Urinary bladder (tissue), 4 donors: ENCODE measurements at places on chromosomes 2 and 18.
A peak's percentile ranks its signal among the peaks of the same experiment; 100 is the strongest.

- no peak for DNase-seq
These were observed 264.9 kb upstream of the CCDC68 start for GRCh38 chr18:55224086-55224625.

GRCh38 chr18:35653392-35654135 is 72.0 kb downstream of the GALNT1 start:
- no peak for DNase-seq

DNA sequence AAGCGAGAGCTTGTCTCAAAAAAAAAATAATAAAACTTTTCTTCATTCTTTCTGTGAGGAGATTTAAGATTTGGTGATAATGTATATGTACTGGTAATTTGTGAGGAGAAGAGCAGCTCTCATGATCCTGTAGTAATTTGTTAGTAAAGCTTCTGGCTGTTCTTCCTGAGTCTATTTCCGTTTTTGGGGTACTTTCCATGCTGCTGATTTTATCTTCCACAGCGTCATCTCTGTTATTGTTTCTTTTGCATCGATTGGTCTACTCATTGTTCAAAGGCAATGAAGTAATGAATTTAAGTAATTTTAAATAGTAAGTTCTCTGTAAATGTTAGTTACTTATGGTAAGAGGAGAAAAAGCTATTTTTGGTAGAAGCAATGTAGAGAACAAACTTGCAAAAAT is 12.0 kb downstream of the NDUFAF7 start:
- DNase-seq: no peak

GRCh38 chr2:241571821-241572620 is 13.5 kb downstream of the BOK start:
- DNase-seq: no peak

DNA sequence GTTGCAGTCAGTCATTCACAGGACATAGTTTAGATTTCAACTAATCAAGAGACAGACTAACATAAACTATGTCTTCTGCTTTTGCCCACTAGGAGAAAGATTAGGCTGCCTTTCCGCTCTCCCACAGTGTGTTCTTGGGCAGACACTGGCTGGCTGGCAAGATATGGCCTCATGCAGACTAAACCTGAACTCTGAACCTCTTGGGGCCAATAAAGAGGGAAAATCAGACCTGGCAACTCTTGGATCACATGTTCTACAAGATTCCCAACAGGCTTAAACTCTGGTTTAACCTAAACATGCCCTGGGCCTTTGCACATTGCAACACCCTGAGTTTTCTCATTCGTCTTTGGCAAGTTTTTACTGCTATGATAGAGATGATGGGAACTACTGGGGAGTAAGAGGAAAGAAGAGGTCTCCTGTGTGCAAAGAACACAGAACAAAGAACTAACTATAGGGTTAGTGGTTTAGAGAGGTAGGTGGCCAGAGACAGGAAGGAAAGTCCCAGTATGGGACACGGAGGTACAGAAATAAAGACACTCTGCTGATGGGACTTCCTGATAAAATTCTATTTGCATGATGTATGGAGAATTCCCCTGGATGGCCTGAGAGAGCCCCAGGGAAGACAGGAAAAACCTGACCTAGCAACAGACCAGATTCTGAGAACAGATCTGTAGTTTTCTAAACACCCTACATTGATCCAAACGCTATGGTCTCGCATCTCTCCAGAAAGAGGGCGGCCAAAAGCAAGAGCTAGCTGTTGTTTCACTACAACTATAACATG is 2.0 kb upstream of the ATRAID start:
- DNase-seq: no peak

- no peak for DNase-seq
These were observed 431 bp downstream of the FAM98A start for GRCh38 chr2:33598561-33599174.

- DNase-seq: no peak
These were observed 872.6 kb downstream of the BCL11A start for GRCh38 chr2:59680863-59681262.

DNA sequence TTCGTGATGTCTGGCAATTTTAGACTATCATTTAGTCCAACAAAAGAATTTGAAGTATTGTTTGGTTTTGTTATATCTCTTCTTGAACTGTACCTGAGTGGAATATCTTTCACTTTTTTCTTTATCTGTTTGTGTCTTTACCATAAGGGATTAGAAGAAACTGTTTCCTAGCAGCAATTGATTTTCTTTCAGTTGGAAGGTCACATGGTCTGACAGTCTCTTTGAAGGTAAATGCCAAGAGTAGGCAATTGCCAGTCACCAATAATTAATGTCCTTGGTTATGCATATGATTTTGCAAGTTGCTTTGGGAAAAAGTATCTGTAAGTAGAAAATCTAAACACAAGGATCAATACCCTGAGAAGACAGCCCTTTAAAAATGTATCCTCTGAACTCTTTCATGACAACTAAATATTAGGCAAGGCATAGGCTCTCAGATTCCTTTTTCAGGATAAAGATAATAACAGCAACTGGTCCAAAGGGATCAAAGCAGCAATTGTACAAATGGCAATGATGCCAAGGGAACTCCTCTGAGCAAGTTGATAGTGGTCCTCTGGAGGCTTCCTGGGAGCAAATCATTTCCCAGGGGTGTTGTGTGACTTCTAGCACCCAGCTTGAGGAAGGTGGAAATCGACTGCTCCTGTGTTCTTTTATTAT is 17.6 kb downstream of the MAP3K19 start:
- no peak for DNase-seq

- DNase-seq: no peak
These were observed 458.7 kb upstream of the ID2 start for GRCh38 chr2:8222979-8223694.

GRCh38 chr2:241228081-241228859 is 39.8 kb downstream of the ANO7 start:
- no peak for DNase-seq

GRCh38 chr2:70391988-70392387 is 90.1 kb upstream of the FAM136A start:
- no peak for DNase-seq

DNA sequence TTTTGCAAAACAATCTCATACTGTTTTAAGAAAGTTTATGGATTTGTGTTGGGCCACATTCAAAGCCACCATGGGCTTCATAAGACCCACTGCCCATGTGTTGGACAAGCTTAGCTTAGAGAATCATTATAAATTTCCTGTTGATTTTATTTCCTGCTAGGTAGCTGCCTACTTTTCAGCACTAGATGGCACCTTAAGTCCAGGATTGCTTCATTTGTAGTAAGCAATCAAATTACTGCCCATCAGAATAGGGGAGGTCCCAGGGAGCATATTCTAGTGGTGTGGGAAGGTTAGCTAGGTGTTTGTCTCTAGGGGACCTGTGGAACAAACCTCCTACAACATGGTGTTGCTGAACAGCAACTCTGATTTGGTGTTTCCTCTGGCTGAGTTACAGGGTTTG is 11.0 kb upstream of the DCDC2C start:
- no peak for DNase-seq

GRCh38 chr18:46182633-46183358 is 78.6 kb downstream of the HAUS1 start:
- DNase-seq: no peak

DNA sequence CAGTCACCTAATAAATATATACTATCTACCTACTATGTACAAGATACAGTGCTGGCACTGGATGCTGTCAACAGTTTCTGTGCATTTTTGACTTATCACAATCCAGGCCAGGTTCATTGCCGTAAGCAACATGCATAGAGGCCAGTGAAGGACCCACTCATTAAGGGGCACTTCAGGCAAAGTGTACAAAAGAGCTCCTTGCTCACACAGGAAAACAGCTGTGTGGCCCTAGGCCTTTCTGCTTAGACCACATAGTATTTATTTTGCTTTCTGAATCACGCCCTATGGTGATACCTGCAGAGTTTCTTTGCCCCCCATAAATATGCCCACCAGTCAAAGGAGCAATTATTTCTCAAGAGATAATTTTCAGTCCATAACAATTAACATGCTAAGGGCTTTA is 39.6 kb upstream of the STAT4 start:
- no peak for DNase-seq

- no peak for DNase-seq
These were observed 26.7 kb downstream of the ZBTB14 start for GRCh38 chr18:5268874-5269273.

DNA sequence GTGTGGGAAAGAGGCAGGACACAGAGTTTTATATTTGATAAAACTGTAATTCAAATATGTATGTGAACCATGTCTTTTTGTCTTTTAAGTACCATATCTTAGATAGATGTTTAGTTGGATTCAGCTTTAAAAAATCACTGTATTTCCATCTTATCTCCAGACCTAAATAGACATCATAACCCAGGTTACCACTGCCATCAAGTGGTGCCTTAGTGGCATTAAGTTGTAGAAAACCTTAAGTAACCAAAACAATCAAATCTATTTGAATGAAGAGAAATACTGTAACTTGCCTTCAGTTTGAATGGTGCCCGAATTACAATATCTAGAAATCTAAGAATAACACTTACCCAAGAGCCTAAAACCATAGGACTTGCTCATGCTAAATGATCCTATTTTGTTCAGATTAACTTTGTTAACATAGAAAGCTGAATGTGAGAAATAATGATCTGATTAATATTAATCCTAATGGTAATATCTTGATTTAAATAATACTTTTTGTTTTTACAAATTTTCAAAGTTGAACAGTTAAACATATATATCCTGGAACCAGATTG is 92.5 kb upstream of the MAP2 start:
- peak; percentile 26 for DNase-seq

GRCh38 chr2:35415282-35415681 is 940.3 kb upstream of the CRIM1 start:
- no peak for DNase-seq

- no peak for DNase-seq
These were observed 197.9 kb downstream of the HRH4 start for GRCh38 chr18:24658302-24658701.

DNA sequence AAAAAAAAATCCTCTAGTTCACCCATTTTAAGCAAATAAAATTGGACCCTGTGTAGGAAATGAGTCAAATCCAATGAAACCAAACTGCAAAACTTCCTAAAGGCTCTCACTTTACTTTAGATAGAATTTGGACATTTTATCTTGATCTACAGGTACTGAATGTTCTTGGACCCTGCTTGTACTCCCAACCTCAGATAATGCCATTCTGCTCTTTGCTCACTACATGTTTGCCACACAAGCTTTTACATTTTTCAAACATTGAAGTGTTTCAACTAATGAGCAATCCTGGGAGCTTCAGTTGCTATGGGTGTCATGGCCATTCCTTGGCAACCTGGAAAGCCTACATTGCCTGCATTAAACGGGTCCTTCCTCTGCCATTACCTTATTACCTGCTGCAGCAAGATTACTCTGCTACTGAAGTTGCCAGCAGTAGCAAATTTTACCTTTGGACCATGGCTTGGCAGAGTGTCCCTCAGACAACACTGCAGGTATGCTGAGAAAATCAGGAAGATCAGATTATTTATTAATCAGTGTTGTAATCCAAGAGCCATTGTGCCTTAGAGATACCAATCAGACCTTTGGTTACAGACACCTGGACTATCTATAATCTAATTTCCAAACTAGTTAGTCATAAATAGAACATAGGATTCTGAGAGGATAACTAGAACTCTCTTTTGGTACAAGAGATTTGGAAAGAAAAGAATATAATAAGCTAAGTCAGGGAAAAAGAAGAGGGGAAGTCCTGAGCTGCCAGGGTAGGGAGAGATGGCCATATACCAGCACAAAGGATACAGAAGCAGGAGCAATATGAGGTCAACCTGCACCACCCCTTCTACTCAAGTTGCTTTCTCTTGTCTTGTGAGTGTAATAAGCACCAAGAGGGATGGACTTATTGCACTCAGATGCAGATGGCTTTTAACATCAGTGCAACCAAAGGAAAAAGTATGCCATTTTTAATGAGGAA is 293.3 kb upstream of the TFPI start:
- DNase-seq: no peak

DNA sequence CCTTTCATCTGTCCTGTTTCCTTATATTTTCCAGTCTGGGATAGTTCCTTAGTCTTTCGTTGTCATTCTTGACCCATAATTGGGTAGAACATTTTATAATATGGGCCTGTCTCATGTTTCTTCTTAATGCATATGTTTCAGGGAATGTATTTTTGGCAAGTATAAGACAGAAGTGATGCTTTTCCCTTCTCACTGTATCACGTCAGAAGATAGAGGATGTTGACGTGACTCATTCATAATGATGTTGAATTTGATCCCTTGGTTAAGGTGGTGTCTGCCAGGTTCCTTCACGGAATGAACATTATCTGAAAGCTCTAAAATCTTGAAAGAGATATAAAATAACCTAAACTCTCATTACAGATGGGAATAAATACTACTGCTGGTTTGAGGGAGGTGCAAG is 18.8 kb downstream of the CDH7 start:
- no peak for DNase-seq

DNA sequence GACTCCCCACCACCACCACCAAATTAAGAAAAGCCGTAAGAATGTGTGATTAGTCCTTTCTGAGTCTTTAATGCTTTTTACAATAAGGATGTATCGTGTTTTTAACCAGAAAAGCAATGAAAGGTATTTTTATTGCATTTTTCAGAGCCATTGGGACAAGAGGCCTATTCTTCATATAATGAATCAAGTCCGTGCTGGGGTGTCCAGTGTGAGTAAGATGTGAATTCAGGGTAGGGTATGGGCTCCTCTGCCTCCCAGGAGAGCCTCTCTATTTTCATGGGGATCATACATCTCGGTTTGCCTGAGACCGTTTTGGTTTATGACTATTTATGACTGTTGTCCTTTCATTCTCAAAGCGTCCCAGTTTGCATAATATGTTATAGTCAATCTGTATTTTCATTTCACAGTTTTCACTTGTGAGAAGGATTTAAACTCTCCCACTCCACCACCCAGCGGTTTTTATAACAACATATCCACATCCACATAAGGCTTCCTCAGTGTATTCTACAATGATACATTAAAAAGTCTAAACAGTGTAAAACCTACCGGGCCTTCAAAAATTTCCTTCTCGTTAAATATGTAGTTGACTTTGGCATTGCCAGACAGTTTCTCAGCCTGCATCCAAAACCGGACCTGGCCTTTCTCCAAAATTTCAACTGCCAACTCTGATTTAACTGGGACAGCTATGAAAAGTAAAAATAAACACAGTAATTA is 80.8 kb upstream of the LPIN2 start:
- DNase-seq: no peak

GRCh38 chr2:238891457-238892203 is 43.7 kb downstream of the TWIST2 start:
- DNase-seq: no peak
